ENCODE measurements at places on chromosomes 1 and 21. TPM values are rescaled to one million over a fixed set of nuclear protein-coding genes. Genes with fewer than 3 reads are reported as not detected.
A peak's percentile ranks its signal among the peaks of the same experiment; 100 is the strongest.

Gene FTCD
- 0.23 TPM for total RNA-seq

Gene HES5
- not detected for total RNA-seq

Gene VASH2
- total RNA-seq, result 1.8 TPM

Gene UTS2
- total RNA-seq, result not detected

Gene LCE1C
- not detected for total RNA-seq

Gene SMIM34
- total RNA-seq, result not detected

Gene SH2D5
- 0.05 TPM for total RNA-seq

- no peak for DNase-seq
- H3K4me3 ChIP-seq, result no peak overlapping the region
- H3K27ac ChIP-seq, result no peak overlapping the region
- H3K36me3 ChIP-seq, result no peaks in the 10 kb centered on the region
- no peaks in the 10 kb centered on the region for H3K27me3 ChIP-seq
- H3K4me1 ChIP-seq, result no peaks in the 10 kb centered on the region
These were observed 14.8 kb upstream of the KCNT2 start for GRCh38 chr1:196623079-196623478.

DNA sequence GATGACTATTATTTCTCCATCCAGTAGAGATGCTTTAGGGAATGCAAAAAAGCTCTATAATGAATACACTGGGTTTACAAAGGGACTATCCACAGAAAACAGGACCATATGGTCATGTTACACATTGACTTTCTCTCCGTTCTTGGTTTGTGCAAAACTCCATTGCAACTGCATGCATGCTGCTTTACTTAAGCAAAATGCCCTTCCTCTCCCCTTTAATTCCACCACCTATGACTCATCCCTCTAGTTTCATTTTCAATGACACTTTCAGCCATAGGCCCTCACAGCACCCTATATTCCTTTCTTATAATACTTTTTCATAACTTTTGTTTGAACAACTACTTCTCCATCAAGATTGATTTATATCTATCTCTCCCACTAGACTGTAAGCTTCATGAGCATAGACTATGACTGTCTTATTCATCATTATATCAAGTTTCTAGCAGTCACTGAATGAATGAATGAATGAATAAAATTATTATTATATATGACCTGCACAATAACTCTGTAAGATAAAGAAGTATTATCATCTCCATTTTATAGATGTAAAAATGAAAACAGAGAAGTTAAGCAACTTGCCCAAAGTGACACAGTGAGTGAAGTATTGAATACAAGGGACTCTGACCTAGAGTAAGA, 248.9 kb downstream of the PLPP3 start:
- no peak overlapping the region for H3K4me3 ChIP-seq
- H3K36me3 ChIP-seq, result no peaks in the 10 kb centered on the region
- H3K4me1 ChIP-seq, result peaks cover 8% of the 10 kb centered on the region
- H3K27ac ChIP-seq, result no peak overlapping the region
- no peak for DNase-seq

- H3K27me3 ChIP-seq, result peaks cover 8% of the 10 kb centered on the region
- peaks cover 27% of the 10 kb centered on the region for H3K36me3 ChIP-seq
- H3K4me1 ChIP-seq, result peaks cover 52% of the 10 kb centered on the region
- DNase-seq, result peak; percentile 66
- peak overlapping the region; percentile 93 for H3K27ac ChIP-seq
- peak overlapping the region; percentile 74 for H3K4me3 ChIP-seq
These were observed 82.0 kb downstream of the TGFBR3 start for GRCh38 chr1:91803847-91804545.

DNA sequence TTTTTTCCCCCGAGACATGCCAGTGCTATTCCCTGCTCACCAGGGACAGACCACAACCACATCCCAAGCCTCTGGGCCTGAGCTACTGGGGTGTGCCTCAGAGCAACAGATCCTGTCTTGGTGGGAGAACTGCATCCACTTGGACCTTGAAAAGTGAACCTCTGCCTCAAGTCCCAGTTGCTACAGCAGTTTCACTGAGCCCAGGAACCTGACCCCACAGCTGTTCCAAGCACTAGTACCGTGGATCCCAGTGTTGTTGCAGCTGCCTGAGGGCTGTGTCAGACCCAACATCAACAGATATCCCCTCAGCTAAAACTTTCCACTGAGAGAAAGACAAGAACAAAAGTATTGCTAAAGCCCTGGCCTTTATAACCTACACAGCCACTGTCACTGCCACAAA, 373.0 kb downstream of the PLPP3 start:
- H3K36me3 ChIP-seq, result no peaks in the 10 kb centered on the region
- DNase-seq, result no peak
- H3K27me3 ChIP-seq, result no peaks in the 10 kb centered on the region
- no peaks in the 10 kb centered on the region for H3K4me1 ChIP-seq
- H3K4me3 ChIP-seq, result no peak overlapping the region
- no peak overlapping the region for H3K27ac ChIP-seq

DNA sequence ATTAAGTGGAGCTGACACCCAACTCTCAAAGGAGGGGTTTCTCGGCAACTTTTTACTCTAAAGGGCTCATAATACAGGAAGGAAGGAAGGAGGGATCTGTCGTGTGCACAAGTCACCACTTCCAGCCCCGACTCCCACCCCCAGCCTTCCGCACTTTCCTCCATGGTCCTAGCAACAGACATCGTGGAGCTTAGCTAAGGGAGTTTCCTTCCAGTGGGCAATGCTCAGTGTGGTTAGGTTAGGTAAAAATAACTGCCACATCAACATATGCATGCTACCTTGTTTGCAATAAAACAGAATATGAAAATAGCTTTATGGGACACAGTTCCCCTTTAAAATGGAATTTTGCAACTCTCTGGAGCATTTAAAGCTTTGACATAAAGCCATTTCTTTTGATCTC, 35.2 kb downstream of the KANK4 start:
- H3K4me3 ChIP-seq, result no peak overlapping the region
- no peaks in the 10 kb centered on the region for H3K4me1 ChIP-seq
- no peak for DNase-seq
- H3K27me3 ChIP-seq, result peaks cover 10% of the 10 kb centered on the region
- H3K36me3 ChIP-seq, result no peaks in the 10 kb centered on the region

DNA sequence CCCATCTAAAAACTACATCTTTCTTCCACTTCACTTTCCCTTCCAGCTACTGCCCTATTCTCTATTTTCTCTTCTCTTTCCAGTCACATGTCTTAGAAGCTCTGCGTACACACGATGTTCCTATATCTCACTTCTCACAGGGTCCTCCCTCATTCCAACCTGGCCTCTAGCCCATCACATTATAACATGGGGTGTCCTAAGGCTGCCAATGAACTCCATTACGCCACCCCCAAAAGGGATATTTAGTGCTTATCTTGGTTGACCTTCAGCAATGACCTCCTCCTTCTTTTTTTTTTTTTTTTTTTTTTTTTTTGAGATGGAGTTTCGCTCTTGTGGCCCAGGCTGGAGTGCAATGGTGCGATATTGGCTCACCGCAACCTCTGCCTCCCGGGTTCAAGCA, 38.2 kb upstream of the FAM89A start:
- H3K27me3 ChIP-seq, result peaks cover 12% of the 10 kb centered on the region
- H3K36me3 ChIP-seq, result no peaks in the 10 kb centered on the region
- no peak overlapping the region for H3K27ac ChIP-seq
- no peak for DNase-seq

DNA sequence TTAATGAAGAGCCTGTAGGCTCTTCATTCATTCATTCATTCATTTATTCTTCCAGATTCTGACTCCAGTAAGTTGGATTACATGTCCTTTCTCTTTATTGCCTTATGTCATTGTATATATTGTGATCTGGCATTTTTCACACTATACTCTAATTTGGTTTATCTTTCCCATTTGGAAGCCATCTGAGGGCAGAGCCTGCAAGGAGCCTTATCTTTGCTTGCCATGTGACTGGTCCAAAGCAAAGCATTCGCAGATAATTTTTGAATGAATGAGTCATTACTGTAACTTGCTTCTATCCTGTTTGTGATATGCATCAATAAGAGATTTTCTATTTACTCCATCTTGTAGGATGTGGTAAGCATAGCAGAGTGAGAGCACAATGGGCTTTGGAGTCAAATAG, 108.4 kb upstream of the DAB1 start:
- no peaks in the 10 kb centered on the region for H3K36me3 ChIP-seq
- no peaks in the 10 kb centered on the region for H3K27me3 ChIP-seq
- H3K4me1 ChIP-seq, result no peaks in the 10 kb centered on the region
- no peak overlapping the region for H3K27ac ChIP-seq
- no peak for DNase-seq
- no peak overlapping the region for H3K4me3 ChIP-seq
